ENCODE measurements at places on chromosomes 3 and 15. TPM values are rescaled to one million over a fixed set of nuclear protein-coding genes. Genes with fewer than 3 reads are reported as not detected.

Gene IL17RC
- total RNA-seq = 9.1 TPM

Gene KLHL6
- not detected for total RNA-seq

Gene ECE2
- 0.86 TPM for total RNA-seq

Gene FBN1
- total RNA-seq = 3.3 TPM

Gene TGM5
- not detected for total RNA-seq

Gene DNASE1L3
- not detected for total RNA-seq

Gene SLC2A2
- not detected for total RNA-seq

Gene SMCO1
- total RNA-seq = not detected

Gene AP2M1
- 403 TPM for total RNA-seq

Gene MED12L
- total RNA-seq = 24.0 TPM

Gene ALDH1A3
- total RNA-seq = 5.7 TPM

Gene CCR3
- total RNA-seq = not detected

Gene TTLL13
- total RNA-seq = not detected

Gene GXYLT2
- 5.6 TPM for total RNA-seq

Gene MME
- 36.0 TPM for total RNA-seq

Gene SLC9A9
- 1.1 TPM for total RNA-seq

Gene SLC38A3
- total RNA-seq = 1.2 TPM

Gene SCG5
- 16.9 TPM for total RNA-seq

Gene TOPAZ1
- total RNA-seq = not detected

Gene EXD1
- 0.54 TPM for total RNA-seq

Gene ESYT3
- 7.0 TPM for total RNA-seq

Gene FAH
- 21.7 TPM for total RNA-seq

Gene TPRG1
- 0.37 TPM for total RNA-seq

Gene GP5
- 0.13 TPM for total RNA-seq

Gene COL6A5
- not detected for total RNA-seq

Gene CDAN1
- 15.0 TPM for total RNA-seq

Gene CLSTN2
- total RNA-seq = 0.52 TPM

Gene NT5DC2
- 367 TPM for total RNA-seq

Gene CCDC14
- total RNA-seq = 55.2 TPM

Gene GNB4
- total RNA-seq = 29.2 TPM

Gene FAM81A
- 3.0 TPM for total RNA-seq

Gene AMOTL2
- 60.3 TPM for total RNA-seq

Gene DPH3
- 40.1 TPM for total RNA-seq

Gene CCNB2
- total RNA-seq = 93.6 TPM

Gene CORO2B
- total RNA-seq = 3.4 TPM

Gene ACSBG1
- total RNA-seq = 6.1 TPM

Gene CAPN7
- total RNA-seq = 13.0 TPM

Gene CX3CR1
- not detected for total RNA-seq

Gene QTRT2
- total RNA-seq = 54.5 TPM

Gene MAP3K13
- 21.8 TPM for total RNA-seq

Gene CACNA1D
- total RNA-seq = 2.9 TPM

Gene RPN1
- total RNA-seq = 204 TPM

Gene CXCR6
- not detected for total RNA-seq

Gene GAP43
- total RNA-seq = 21.9 TPM

Gene WNT7A
- total RNA-seq = not detected

Gene ETV5
- 31.9 TPM for total RNA-seq

Gene PPM1L
- total RNA-seq = 17.3 TPM

Gene B4GALT4
- total RNA-seq = 56.5 TPM

Gene MCF2L2
- 13.7 TPM for total RNA-seq

Data from H1 (cell line).